ENCODE measurements at places on chromosomes 13 and 19.
A peak's percentile ranks its signal among the peaks of the same experiment; 100 is the strongest.

DNA sequence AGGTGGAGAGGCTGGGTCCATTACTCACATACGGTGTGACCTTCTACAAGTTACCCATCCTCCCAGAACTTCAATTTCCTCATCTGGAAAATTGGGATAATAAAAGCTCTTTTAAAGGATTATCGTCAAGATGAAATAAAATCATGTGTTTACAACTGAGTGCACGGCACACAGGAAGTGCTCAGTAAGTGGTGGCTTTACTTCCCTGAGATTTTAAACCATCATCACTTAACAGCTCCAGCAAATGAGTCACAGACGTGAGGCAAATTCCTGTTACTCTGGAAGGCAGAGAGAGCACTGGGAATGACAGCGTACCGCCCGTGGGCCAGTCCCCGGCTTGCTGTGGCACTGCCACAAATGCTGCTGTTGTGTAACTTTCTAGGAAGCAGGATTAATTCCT is 64.1 kb downstream of the MRPL57 start:
- DNase-seq = no peak

- DNase-seq = no peak
Observed at GRCh38 chr19:17944301-17944700, 11.5 kb downstream of the CCDC124 start.

DNA sequence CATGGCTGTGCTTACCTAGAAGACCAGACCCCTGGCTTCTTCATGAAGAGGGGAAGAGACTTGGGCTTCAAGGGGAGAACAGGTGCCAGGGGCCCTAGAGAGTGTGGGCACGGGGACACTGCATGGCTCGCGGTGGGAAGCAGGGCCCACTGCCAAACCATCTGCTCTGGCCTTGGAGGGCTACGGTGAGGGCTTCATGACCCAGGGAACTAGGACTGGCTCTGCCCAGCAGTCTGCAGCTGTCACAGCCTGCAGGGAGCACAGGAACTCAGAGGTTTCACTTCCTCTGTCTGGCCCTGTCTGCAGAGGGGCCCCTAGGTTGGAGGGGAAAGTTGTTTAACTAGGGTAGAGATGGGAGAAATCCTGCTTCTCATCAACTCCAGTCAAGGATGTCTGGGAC is 4.3 kb downstream of the ERCC1 start:
- DNase-seq = peak; percentile 57

DNA sequence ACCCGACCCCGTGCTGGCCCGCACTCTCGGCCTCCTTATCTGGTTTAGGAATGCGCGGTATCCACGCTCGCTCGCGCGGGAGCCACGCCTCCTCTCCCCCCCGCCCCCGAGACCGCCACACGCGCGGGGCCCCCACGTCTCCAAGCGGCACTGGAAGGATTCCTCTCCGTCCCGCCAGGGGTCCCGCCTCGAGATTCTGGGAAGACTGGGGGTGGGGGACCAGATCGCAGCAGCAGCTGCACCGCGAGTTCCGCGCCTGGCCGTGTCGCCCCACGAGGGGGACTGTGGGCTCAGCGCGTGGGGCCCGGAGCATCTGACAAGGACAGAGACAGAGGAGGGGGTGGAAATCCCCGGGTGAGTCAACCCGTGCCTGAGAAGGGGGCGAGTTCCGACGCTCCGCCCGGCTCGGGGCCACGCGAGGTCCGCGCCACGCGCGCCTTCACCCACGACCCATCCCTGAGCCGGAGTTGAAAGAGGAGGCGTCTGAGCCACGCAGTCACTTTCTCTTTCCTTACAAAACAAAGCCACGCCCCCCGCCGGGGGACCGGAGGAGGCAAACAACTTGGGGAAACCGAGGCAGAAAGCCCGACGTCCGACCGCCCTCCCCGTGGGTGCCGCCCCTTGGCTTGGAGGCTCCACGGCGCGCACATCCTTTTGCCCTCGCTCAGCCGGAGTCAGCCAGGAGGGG is 814 bp downstream of the S1PR2 start:
- no peak for DNase-seq

- DNase-seq = no peak
Observed at GRCh38 chr13:73608157-73608516, 526.1 kb downstream of the KLF12 start.

- no peak for DNase-seq
Observed at GRCh38 chr13:27926644-27927434, 7.0 kb downstream of the PDX1 start.

DNA sequence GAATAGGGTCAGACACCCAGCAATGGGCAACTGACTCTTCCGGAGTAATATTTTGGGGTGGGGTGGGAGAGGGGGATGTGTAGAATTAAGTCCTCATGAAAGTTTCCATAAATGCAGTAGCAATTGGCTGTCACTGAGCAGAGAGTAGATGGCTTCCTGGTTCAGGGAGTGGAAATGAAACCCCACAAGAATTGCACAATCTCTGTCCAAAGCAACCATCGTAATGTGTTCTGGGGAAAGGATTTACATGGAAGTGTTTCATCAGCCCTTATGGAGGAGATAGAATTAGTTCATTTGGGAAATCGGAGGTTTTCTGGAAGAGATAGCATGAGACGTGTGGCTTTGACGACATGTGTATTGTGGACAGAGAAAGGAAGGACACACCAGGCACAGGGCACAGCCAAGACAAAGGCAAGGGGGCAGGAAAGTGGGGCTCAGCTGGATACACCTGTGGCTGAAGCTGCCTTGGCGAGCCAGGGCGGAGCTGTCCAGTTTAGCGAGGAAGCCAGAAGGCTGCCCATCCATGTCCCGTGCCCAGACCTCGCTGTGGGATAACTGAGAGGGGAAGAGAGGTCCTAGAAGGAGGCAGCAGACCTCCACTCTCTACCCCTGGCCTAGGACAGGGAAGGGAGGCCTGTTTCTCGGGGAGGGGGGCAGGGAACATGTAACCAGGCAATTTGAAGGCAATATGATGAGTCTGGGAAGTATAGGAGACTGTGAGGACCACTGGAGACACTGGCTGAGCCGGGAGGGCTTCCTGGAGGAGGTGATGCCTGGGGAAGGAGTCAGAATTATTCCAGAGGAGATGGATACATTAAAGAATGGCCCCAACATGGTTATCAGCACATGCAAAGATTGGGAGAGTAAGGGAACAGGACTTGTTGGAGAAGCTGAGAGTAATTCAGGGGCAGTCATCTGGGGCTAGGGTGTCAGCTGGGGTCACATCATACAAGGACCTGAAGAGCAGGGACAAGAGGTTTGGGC is 2.6 kb upstream of the CLEC4G start:
- DNase-seq = no peak

DNA sequence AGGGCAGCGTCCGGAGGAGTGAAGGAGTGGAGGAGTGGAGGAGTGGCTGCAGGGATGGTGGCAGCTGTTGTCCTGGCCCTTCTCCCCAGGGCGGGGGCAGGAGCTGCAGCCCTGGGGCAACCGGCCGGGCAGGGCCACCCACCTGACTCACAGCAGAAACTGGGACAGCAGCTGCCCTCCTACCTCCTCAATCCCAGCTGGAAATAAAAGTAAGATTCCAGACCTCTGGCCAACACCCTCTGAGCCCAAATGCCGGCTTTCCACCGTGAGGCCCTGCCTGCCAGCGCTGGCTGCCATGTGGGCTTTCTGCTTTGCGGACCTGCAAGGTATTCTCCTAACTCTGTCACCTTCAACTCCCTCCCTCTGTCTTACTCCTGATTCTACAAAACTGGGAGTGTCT is 3.3 kb upstream of the CLPP start:
- no peak for DNase-seq

DNA sequence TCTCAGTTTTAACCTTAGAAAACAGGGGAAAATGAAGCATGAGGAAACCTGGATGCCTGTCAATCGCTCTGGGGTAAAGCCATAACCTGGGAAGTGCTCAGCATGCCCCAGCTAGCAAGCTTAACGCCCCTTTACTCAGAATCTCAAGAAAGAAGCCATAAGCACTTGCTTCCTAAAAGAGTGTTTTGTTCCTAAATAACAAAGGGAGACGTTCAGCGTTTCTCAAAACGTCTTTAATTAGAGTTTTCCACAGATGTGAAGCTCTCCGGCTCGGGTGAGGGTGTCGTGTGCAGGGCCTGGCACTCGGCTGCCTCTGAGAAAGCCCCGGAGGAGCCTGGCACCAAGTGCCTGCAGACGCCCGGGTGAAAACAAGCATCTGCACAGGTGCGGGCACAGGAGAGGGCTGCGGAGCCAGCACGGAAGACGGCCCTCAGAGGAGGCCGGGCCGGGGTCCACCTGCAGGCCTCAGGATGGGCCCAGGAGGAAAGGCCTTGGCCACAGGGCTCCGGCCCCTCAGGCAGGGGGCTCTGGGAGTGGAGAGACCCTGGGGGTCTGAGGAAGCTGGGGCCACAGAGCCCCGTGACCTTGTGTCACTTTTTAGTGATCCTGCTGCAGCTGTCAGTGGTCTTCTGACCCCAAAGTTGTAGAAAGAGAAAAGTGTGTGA is 6.2 kb downstream of the GAS6 start:
- DNase-seq = no peak

DNA sequence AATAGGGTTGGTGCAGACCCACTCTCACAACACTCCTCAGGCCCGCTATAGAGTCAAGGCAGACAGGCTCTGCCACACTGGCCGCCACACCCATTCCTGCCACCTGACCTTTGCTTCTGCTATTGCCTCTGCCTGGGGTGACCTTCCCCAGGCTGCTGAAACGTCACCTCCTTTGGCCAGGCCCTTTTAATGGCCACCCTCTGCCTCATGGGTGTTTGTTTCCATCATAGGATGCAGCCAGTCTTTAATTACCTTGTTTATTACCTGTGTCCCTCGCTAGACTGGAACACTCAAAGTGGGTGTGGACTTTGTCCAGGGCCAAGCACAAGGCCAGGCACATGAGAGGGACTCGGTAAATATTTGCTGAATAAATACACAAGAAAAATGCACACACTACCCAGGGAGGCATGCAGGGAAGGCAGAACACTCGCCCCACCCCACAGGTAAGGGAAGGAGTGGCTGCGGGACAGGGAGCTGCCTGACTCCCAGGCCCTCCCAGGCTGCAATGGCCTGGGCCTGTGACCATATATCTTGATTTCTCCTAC is 3.2 kb downstream of the LSM4 start:
- DNase-seq = no peak

DNA sequence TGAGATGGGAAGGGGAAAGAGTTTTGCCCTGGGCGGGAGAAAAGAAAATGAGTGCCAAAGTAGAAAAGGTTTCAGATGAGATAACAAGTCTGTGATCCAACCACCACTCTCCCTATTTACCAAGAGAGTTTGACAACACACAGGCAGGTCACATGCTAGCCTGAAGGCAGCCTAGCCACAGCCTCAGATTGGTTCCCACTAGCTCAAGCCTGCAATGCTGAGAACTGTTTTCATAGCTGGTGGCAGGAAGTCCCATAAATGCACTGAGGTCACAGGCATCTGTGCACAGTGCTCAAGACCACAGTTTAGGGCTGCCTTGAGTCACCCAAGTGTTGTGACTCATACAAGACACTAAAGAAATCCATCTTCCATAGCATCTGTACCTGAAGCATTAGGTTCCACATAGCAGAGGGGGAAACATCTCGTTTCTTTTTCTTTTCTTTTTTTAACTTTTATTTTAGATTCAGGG is 18.5 kb upstream of the POP4 start:
- DNase-seq = no peak

DNA sequence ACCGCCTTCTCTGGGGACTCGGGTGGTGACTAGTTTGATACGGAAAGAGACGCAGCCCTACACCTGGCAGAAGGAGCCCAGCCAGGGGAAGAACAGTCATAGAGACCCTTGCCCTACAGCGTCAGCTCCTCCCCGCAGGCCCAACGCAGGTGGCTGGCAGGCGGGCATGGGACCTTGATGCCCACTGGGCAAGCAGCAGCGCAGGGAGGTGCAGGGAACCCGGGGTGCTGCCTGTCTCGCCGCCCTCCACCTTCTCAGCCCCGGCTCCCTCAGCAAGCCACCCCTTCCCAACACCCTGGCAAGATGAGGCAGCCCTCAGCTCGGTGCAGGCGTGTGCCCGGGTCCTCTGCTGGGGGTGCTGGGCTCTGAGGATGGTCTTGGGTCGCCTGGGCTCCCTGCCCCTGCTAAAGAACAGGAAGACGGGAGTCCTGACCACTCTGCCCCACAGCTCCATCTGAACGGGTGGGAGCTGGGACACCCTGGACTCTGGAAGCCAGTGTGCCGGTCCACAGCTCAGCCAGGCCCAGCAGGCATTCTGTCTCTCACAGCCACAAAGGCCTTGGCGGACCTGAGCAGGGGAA is 9.0 kb downstream of the MIER2 start:
- DNase-seq = no peak

DNA sequence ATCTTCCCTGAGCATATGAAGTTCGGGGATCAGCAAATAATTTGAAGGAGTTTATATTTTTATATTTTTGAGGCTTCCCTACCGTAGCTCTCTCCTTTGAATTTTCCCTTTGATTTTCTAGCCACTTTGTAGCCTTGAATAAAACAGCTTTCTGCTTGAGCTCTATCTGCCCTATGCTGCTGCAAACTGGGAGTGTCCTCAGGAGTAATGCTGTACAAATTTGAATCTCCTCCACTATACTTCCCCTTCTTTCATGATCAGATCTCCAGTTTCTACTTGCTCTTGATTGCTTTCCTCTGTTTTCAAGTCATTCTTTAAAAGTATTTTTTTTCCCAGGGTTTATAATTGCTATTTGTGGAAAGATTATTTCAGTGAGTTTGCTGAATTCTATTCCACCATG is 14.6 kb downstream of the PDS5B start:
- DNase-seq = no peak

DNA sequence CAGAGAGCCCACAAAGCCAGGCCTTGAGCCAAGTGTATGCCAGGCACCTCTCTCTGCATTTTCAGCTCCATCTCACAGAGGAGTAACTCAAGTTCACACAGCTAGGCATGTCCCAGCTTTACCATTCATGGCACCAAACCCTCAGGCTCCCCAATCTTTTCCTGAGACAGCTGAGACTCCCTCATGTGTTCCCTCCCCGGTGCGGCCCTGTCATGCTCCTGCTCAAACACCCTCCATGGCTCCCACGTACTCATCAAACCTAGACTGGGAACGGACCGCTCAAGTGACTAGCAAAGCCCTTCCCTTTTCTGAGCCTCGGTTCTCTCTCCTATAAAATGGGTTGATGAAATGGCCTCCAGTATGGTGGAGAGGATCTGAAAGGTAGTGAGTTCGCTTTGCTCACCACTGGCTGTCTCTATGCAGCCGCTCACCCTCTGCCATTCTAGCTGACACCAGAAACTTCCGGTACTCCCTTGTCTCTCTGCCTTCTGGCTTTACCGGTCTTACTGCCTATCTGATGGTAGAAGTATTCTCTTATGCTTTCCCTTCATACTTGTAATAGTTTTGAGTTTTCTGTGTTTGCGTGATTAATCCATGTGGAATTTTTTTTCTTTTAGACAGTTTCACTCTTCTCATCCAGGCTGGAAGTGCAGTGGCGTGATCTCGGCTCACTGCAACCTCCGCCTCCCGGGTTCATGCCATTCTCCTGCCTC is 7.8 kb upstream of the SLC44A2 start:
- no peak for DNase-seq

- DNase-seq = no peak
Observed at GRCh38 chr13:26600343-26600742, 42.9 kb downstream of the WASF3 start.

- no peak for DNase-seq
Observed at GRCh38 chr19:10346509-10346908, 7.1 kb upstream of the ICAM3 start.

DNA sequence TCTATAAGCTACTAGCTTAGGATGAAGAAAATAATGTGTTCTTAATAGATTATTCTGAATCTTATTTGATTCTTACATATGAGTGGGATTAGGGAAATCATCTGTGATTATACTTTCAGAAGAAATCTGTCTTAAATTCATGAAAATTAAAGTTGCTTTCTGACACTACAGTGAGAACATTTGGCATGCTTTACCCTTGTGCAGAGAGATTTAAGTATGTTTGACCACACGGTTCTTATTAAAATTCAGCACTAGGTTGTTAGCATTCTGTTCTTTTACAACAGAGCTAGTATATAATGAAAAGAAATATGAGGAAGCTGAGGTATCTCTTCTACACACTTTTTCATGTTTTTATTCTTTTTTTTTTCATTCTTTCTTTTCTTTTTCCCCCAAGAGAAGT is 2723.9 kb downstream of the PCDH9 start:
- no peak for DNase-seq
